ENCODE measurements at places on chromosomes 16 and 17.

GRCh38 chr17:30376621-30377452 lies 1.9 kb upstream of the CPD start:
- no peak for DNase-seq

- DNase-seq: no peak
Measured at GRCh38 chr16:56309008-56309407, 116.3 kb downstream of the AMFR start.

DNA sequence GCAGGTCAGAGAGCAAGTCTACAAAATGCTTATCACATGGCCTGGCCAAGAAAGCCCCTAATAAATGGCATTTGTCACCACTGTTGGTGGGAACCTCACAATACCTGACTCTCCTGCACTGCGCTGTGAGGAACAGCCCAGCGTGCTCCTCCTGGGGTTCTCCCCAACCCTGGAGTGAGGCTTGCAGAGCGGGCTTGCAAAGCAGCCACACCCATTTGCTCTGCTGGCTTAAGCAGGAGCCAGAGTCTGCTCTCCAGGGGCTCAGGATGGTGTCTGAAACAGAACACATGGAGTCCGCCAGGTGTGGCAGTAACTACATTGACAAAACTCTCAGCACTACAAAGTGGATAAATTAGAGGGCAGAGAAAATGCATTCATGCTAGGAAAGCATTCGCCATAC lies 331.0 kb upstream of the CCL2 start:
- DNase-seq: no peak

DNA sequence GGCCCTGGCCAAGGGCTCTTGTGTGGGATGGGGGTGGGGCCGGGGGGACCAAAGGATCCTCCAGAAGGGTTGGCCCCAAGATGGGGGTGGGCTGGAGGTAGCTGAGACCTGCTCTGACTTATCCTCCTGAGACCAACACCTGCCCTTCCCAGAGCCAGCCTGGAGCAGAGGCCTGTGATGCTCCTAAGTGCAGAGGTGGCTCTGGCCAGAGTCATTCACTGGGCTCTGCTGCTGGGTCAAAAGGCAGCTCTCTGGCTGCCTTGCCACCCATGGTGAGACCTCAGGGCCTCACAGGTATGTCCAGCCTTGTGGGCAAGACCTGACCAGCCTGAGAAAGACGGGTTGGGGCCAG lies 393 bp downstream of the SERPINF2 start:
- no peak for DNase-seq

DNA sequence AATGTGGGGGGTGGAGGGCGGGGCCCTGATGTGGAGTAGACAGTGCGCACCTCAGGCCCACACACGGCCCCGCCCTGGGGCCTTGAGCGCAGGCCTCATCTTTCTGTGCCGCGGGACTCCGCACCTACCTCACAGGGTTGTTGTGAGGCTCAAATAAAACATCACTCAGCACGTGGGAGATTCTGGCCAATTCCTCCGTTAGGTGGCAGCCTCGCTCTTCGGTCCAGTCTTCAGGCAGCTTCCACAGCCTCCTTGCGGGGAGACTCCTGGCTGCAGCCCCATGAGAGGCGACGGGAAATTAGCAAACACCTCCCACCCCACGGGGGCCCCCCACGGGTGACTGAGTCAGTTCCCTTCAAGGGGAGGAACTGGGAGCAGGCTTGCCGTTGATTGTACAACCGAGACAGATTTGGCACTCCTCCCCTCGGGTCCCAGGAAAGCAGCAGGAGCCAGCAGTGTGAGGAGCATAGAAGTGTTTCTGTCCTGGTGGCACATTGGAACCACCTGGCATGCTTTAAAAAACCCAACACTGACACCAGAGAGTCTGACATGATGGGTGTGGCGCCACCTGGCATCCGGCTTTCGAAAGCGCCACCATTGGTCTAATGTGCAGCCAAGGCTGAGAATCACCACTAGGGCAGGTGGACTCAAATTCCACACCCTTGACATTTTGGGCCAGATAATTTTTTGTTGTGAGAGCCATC lies 7.6 kb downstream of the MRM1 start:
- DNase-seq: no peak

DNA sequence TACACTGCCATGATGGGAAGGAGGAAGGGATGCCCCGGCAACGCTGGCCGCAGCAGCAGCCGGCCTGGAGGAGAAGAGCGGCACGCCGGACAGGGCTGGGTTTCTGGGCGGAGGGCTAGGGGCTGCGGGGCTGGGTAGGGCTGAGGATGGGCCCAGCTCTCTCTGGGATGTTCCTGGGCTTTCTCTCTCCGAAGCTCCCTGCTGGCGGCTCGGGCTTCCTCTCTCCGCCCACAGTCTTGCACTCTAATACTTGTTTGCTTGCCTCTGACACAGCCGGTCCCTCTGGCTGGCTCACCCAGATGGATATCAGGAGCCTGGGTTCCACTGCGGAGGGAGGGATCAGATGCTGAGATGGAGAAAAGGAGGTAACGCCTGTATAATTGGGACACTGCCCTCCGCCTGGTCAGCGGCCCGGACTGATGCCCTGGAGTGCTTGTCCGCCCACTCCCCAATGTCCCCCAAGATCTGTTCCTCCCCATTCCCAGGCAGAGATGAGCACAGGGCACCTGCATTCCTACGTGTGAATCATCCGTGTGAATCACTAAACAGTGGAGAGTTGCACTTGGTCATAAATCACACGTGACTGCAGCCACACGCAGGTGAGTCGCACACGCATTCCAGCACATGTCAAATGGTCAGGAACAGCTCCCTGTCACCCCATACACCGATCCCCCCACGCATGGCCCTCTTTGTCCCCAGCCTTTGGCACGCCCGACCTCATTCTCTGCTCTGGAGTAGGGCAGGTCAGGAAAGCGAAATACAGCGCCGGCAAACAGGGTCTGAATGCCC lies at the start of gene ALOXE3:
TSS of gene ALOXE3 (minus strand) at position 535 of the 789 bp plus-strand sequence. CDS start at position 11, 524 bp downstream.
- DNase-seq: no peak

DNA sequence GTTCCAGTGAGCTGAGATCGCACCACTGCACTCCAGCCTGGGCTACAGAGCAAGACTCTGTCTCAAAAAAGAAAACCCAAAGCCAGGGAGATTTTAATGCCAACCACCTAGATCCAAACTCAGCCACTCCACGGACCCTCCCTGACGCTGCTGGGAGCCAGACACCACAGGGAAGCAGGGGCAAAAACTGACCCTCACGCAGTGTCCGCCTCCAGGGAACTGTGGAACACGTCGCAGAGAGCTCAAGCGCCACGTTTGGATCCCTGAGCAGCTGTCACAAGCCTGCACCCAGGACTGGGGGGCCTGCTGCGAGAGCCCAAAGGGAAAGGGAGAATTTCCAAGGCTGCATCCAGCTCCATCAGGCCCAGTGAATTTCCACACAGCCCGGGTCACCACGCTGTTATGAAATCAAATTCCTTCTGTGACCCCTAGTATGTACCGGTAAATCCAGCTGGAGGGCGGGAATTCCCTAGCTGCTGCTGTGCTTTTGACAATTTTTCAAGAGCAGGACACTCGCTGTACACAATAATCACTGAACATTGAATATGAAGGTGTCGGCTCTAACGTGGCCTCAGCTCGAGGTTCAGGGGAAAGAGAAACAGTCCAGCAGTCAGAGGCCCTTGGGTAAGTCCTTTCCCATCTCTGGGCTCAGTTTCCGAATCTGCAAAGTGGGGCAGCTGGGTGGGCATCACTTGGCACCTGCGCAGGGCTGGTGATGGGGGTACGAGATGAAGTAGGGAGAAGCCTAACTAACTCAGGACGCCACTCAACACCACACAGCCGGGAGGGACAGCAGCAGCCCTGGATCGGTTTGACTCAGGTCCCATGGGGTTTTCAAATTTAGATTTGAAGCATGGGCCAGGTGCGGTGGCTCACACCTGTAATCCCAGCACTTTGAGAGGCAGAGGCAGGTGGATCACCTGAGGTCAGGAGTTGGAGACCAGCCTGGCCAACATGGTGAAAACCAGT lies 8.6 kb downstream of the CARHSP1 start:
- no peak for DNase-seq

GRCh38 chr17:8791910-8792270 lies 7.3 kb downstream of the MFSD6L start:
- DNase-seq: no peak

GRCh38 chr16:59697236-59697635 lies 963.1 kb upstream of the GOT2 start:
- no peak for DNase-seq

DNA sequence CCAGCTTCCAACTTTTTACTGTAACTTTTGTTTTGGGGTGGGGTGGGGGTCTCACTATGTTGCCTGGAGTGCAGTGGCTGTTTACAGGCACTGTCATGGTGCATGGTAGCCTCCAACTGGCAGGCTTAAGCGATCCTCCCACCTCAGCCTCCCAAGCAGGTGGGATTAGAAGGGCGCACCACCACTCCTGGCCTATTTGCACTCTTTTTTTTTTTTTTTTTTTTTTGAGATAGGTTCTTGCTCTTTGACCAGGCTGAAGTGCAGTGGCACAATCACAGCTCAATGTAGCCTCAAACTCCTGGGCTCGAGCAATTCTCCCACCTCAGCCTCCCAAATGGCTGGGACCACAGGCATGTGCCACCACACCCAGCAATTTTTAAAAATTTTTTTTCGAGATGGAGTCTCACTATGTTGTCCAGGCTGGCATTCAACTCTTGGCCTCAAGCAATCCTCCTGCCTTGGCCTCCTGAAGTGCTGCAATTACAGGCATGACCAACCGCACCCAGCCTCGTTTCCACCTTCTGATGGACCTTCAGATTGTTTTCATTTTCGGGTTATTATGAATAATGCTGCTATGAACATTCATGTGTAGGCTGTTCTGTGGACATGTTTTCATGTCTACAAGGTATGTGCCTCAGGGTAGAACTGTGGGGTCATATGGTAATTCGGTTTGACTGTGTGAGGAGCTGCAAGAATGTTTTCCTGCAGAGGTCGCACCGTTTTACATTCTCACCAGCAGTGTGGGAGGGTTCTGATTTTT lies 10.9 kb downstream of the TRAP1 start:
- DNase-seq: no peak

- no peak for DNase-seq
Measured at GRCh38 chr16:14203166-14203565, 132.0 kb downstream of the MRTFB start.

GRCh38 chr16:55189224-55189623 lies 134.8 kb upstream of the IRX6 start:
- no peak for DNase-seq

- no peak for DNase-seq
Measured at GRCh38 chr16:10623059-10623458, 42.7 kb upstream of the EMP2 start.

GRCh38 chr17:58487589-58488427 lies at the start of gene HSF5:
TSS of gene HSF5 (minus strand) at chr17:58488408. CDS start at chr17:58488274, 134 bp downstream.
- peak; percentile 52 for DNase-seq

DNA sequence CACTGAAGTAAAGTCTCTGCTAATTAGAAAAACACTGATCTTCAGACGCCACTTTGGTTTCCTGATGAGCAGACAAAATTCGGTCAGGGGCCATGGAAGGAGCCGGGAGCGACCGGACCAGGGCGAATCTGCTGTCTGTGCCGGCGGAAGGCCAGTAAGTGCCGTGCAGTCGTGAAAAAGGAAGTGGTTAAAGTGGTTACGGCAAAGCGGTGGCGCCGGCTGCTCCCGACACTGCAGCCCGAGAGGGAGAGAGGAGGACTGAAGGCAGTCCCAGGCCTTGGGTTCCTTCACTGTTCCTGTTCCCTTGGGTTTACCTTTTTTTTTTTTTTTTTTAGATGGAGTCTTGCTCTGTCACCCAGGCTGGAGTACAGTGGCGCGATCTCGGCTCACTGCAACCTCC lies 17.3 kb upstream of the HEXD start:
- DNase-seq: no peak

DNA sequence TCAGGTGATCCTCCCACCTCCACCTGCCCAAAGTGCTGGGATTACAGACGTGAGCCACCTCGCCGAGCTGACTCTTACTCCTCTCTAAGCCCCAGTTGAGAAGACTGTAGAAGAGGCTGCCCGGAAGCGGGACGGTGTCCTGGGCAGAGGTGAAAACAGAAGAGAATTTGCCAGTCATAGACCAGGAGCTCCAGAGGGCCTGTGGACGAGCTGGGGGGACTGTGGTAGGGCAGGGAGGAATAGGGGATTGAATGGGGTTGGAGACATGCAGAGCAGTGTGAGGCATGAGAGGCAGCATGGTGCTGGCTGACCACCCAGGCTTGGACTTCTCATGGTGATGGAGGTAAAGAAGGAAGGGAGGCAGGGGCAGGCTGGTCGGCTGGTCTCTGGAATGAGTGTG lies 17.1 kb upstream of the PHB1 start:
- no peak for DNase-seq

DNA sequence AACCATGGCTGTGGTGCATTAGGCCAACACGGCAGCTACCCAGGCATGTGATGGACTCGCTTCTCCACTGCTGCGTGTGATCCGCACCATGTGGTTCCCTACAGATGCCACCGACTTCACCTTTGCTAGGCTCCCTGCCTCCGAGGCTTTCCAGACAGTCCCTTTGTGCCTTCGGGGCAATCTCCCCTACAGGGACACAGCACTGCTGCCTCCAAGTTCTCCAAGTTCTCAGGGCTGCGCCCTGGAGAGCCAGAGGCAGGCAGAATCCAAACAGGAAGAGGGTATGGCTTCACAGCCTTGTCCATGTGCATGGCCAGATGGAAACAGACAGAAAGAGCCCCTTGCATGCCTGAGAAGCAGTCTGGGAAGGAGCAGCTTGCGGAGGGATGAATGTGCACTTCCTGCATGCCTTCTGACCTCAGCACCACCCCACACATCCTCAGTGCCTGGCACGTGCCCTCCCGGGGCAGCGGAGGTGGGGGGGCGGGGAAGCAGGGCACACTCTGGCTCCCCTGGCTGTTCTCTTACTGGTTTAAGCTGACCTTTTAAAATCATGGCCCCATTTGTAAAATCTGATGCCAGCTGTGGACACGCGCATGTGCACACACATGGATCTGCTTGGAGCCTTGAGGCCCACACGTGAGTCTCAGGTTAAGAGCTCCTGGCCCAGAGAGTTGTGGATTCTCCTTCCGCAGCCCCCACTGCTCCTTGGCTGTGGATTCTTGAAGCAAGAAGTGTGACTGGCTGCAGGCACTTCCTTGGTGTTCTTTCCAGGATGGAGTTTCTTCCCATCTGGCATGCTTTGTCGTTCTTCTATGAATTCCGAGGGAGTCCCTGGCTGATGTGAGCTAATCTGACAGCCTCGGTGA lies 55.3 kb upstream of the MTSS2 start:
- no peak for DNase-seq

DNA sequence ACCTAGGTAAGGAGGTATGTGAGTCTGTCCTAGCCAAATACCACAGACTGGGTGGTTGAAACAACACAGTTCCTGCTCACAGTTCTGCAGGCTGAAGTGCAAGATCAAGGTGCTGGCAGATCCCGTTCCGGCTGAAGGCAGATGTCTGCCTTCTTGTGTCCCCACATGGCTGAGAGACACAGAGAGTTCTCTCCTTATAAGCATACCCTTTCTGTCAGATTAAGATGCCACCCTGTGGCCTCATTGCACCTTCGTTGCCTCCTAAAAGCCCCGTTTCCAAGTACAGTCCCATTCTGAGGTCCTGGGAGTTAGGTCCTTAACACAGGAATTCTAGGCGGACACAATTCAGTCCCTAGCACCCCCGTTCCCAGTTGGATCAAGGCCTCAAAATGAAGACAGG lies 9.1 kb upstream of the TMEM11 start:
- DNase-seq: no peak

Measured in stimulated activated CD4-positive, alpha-beta T cell treated with anti-CD3 and anti-CD28 coated beads, Interleukin-1b, Interleukin-23, amount 100 ng/mL, for 1 hour (primary cell).